ENCODE measurements at places on chromosomes 3 and 15.
A peak's percentile ranks its signal among the peaks of the same experiment; 100 is the strongest.

DNA sequence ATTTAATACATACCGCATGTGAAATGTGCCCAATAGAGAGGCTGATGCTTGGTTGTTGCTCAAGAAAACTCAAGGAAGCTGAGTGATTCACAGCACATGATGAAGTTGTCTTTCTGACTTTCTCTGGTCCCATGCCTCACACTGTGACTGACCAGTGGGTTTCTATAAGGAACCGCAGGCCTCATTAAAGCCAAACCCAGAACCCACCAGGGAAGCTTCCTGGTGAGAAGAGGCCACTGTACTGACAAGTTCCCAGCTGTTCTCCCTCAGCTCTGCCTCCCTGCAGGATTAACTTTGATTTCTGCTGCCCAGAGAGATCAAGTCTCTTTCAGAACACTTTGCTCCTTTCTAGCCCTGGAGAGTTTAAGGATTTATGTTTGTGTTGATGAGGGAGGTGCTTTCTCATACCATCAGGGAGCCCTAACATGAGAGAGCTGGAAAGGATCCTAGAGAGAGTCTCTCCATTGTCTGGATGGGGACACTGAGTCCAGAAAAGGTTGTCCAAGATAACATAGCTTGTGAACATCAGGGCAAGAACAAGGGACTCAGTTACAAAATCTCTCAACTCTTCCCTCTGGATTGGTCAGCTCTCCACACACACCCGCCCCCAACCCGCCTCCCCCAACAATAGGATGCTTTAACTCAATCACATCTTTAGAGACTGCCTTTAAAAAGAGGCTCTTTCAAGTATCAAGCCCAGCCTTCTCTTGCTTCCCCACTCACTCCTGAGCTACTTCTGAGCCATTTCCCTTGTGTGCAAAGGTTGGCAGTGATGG lies 303.2 kb upstream of the TLE3 start:
- DNase-seq, result no peak

DNA sequence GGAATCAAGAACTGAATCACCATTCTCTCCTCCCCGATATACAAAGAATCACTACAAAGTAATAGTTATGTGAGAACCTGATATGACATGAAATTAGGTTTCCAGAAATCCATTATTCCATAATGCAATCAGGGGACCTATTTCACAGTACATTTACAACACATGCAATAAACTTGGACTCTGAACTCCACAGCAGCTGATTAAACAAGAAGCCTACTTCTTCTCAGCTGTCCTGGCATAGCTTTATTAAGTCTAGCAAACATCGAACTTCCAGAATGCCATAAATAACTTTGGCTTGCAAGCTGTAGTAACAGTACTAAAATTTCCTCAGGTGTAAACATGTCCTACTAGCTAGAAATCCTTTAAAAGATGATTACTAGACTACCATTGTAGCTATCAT lies 17.8 kb downstream of the PDCD10 start:
- DNase-seq, result no peak

GRCh38 chr3:152091725-152092124 lies 177.0 kb upstream of the MBNL1 start:
- no peak for DNase-seq

DNA sequence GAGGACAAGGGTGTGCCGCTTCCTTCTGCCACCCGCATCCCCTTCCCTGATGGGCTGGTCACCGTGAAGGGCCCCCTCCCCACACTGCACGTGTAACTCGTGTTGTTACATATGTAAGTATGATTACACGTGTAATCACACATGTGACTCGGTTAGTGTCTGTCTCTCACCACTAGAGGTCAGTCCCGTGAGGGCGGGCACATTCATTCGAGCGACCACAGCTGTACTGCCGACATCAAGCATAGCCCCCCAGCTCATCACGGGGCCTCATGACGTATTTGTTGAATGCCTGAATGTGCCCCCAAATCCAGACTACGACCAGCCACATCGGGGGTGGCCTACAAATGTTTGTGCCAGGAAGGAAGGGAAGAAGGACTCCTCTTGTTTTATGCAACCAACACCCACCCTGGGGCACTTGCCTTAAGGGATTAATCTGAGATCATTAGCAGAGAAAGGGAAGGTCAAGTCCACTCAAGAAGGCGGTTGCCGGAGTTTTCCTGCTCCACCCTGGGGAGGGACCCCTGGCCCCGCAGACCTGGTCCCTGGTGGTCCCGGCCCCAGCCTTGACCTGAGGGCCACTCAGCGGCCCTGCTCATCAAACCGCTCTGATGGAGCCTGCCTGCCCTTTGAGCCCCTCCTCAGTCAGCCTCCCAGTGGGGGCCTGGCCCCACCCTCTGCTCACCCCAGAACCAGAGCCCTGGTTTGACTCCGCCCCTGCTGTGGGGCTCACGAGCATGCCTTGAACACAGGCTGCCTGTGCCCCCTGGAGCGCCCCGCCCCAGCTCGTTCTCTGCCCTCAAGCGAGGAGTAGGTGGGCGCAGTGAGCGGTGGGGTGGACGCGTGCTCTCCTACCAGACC lies 52.8 kb downstream of the RGMA start:
- no peak for DNase-seq

DNA sequence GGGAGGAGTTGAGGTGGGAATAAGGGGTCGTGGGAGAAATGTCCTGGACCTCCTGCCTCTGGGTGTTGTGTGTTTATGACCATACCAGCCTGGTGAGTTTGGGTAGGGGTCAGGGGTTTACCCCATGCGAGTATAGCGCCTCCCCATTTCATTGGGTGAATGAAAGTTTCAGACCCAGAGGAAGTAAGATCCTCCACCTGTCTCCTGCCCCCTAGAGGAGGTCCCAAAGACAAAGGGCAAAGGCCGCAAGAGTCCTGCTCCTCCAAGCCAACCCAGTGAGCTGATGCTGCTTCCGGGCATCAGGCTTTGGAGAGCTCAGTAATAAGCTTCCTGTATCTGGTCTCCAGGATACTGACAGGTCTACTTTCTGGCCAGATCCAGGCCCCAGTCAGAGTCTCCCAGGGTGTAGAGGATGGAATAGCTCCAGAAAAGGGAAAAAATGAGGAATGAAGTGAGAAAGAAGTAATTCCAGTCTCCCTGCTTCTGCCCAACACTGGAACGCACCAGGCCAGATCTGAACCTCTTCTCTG lies 6.4 kb upstream of the TBC1D21 start:
- DNase-seq, result no peak

GRCh38 chr15:81315452-81316175 lies 8.3 kb downstream of the STARD5 start:
- DNase-seq, result no peak

- peak; percentile 4 for DNase-seq
Measured at GRCh38 chr15:68706256-68706655, 114.4 kb downstream of the ANP32A start.

DNA sequence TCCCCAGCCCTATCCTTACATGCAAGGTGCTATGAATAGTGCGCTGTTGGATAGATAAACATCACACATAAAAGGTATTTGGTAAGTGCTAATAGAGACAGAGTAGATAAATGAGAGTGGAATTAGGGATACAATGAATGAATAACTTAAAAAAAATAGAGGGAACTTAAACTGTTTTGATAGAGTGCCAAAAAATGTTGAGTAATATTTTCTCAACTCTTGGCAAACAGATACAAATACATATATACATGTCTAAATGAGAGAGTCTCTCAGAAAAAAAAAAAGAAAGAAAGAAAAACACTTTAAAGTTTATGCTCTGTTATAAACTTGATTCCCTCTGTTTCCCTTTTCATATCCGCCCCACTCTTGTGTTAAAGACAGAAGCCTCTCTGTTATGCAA lies 667.4 kb downstream of the ROBO2 start:
- no peak for DNase-seq

GRCh38 chr3:55746808-55747413 lies 259.8 kb upstream of the WNT5A start:
- DNase-seq, result no peak
